Activated CD4-positive, alpha-beta T cell treated with anti-CD3 and anti-CD28 coated beads, Interleukin-2, Interleukin-4, amounts not matched to agents 100 ng/mL and 50 ng/mL, durations not matched to agents 16 hours and 8 hours (primary cell): ENCODE measurements at places on chromosomes 1 and 21.

- DNase-seq: no peak
These were observed 131.4 kb upstream of the F3 start for GRCh38 chr1:94672934-94673333.

DNA sequence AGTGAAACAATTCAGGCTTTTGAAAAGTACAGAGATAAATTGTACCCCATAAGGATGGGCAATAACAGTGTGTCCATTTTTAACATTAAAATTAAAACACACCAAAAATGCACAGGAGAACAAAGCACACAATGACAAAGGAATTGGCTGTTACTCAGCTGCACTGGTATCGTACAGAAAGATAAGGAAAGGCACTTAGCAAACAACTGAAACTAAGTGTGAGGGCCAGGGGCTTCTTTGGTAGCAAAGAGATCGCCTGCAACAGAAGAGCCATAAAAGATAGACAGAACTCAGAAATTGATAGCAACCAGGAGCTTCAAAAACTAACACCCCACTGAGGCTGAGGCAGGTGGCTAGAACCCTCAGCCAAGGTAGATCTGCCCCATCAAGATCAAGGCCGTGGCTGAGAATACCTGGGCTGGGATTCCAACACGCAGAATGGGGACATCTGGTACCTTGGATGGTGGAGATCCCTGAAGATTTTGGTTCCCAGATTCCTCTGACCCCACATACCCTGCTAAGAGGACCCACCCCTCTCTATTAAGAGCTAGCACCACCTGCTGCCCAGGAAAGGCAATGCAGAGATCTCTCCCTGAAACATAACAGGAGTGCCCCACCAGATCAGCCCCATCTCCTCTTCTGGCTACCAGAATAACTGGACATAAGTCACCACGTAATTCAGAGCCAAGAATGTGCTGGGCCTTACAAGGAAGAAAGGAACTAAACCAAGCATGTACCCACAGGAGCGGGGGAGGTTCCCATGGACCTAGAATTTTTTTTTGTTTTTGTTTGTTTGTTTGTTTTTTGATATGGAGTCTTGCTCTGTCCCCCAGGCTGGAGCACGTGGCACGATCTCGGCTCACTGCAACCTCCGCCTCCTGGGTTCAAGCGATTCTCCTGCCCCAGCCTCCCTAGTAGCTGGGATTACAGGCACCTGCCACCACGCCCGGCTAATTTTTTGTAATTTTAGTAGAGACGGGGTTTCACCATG lies 16.2 kb downstream of the PLEKHO1 start:
- DNase-seq: peak; percentile 46

DNA sequence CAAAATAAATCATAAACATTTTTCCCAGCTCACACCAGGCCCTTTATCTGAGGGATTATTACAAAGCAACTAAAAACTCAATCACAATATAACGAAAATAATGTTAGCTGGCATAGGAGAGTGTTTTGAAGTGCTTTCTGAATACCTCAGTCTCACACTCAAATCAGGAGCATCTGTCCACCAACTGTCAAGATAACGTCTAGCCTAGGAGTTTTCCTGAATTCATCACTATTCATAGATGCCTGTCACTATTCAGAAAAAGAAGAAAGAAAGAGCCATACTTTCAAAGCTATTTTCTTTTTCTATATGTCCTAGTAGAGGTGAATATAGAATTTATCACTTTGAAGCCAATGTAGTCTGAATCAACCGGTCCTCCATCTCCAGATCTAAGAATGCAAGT lies 127.0 kb downstream of the AKT3 start:
- no peak for DNase-seq

DNA sequence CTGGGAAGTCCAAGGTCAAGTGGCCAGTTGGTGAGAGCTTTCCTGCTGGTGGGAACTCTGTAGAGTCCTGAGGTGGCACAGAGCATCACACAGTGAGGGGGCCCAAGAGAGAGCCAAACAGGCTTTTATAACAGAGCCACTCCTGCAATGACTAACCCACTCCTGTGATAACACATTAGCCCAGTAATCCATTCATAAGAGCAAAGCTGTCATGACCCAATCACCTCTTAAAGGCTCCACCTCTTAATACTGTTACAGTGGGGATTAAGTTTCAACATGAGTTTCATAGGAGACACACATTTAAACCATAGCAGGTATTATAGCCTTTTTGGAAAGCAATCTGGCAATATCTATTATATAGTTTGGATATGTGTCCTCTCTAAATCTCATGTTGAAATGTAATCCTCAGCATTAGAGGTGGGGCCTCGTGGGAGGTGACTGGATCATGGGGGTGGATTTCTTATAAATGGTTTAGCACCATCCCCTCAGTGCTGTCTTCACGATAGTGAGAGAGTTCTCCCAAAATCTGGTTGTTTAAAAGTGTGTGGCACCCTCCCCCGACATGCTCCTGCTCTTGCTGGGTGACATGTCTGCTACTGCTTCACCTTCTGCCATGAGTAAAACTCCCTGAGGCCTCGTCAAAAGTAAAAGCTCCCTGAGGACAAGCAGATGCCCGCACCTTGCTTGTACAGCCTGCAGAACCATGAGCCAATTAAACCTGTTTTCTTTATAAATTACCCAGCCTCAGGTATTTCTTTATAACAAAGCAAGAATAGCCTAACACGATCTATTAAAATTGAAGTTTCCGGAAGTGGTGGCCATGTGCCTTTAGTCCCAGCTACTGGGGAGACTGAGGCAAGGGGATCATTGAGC lies 64.5 kb downstream of the CD58 start:
- peak; percentile 60 for DNase-seq

GRCh38 chr1:76068953-76069561 lies 5.5 kb upstream of the ST6GALNAC3 start:
- DNase-seq: no peak

DNA sequence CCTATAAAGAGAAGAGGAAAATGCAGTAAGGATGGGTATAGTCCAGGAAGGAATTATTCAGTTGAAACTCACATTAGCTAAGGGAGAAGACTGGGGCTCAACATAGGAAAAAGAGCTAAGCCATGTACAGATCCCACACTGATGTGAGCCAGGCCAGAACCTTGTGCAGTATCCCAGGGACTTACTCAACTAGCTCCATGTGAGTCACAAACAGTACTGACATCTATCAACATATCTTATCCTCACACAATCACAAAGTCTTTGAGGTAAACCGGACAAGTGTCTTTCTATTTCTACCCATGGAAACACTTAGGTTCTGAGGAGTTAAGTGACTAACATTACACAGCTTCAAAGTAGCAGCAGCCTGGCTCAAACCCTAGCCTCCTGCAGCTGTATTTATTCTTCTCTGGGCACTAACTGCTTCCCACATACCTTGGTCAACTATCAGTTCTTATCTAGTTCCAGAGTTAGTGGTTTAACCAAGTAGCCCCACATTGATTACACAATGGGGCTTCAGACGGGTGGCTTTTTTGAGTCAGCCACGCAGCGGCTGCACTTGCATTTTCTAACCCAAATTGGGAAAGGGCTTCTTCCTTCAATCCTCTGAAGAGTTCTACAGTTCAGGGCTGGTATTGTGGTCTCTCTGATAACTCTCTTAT lies 9.5 kb downstream of the CD5L start:
- DNase-seq: peak; percentile 27

GRCh38 chr1:27876341-27877114 lies 4.2 kb downstream of the THEMIS2 start:
- DNase-seq: no peak

GRCh38 chr1:152141971-152142584 lies 16.9 kb downstream of the RPTN start:
- DNase-seq: peak; percentile 11

DNA sequence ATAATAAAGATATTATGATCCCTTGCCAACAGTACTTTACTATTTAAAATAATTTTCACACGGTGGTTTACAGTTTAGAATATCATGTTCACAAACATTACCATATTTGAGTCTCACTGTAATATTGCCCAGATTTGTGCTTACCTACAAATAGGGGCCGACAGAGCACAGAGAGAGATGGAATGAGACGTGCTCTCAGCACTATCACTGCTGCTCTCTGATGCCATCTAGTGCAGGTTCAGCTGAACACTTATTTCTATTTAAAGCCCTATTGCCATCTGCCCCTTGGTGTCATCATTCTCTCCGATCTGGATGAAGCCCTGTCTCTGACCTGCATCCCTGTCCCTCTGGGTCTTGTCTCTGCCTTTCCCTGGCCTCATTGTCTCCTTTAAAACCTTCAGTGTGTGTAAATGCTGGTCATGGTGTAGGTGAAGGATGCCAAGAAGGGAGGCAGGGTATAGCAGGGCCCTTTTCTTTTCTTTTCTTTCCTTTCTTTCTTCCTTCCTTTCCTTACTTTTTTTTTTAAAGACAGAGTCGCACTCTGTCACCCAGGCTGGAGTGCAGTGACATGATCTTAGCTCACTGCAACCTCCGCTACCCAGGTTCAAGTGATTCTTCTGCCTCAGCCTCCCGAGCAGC lies 6.9 kb upstream of the GPATCH4 start:
- DNase-seq: peak; percentile 76

GRCh38 chr21:40164905-40165772 lies 297.9 kb downstream of the PCP4 start:
- no peak for DNase-seq

GRCh38 chr1:205312866-205313562 lies 8.5 kb downstream of the NUAK2 start:
- no peak for DNase-seq

DNA sequence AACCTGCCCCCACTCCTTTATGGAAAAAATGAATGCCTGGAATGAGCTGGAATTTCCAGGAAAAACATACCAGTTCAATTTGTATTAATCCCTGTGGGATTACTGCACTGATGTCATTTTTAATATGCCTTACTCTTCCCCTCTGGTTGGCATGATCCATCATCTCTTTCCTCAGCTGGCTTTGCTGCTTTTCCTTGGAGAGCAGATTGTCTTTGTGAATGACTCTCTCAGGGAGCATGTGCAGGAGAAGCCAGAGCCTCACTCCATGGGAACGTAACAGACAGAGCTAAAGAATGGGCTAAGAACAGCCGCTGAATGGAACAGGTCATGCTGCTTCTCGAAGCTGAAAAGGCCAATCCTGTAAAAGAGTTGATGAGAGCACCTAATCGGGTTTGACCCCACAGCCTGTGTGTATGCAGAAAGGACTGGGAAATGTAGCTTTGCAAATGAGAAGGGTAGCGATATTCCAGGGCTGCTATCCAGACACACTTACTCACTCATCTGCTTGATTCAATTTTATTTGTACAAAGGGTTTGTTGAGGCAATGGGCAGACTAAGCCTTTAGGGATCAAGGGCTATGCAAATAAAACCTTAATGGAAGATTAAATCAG lies 20.7 kb downstream of the PHC2 start:
- DNase-seq: no peak

DNA sequence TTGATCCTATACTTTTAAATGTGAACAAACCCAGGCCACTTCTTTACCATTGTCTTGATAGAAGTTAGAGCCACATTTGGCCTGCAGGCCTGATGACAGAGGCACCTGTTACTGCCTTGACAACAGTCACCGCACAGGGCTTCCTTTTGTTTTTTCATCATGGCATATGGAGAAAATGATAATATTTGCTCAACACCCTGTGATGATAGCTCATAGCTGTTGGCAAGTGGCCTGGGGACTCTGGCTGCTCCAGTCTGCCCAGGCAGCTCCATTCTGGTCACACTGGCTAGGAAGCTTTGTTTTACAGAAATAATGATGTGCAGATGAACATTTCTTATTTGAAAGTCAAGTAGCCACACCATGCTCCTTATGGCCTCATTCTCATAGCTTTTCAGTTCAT lies 89.6 kb upstream of the GPR88 start:
- DNase-seq: no peak

- no peak for DNase-seq
These were observed 9.0 kb downstream of the CERS2 start for GRCh38 chr1:150965605-150966004.

DNA sequence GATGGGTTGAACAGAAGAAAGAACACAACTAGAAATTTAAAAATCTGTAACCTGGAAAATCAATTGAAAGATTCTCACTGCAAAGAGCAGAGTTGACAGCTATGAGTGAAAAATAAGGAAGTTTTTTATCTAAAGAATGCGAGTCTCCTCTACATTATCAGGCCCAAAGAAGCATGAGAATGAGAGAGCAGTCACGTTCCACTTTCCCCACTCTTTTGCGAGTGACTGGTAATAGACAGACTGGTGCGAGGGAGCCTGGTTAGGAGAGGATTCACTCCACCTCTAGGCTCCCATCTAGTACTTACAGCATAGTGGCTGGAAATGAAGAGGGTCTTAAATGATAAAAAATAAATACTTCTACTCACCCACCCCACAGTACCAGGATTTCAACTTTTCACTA lies 52.0 kb downstream of the PRDX6 start:
- DNase-seq: no peak

DNA sequence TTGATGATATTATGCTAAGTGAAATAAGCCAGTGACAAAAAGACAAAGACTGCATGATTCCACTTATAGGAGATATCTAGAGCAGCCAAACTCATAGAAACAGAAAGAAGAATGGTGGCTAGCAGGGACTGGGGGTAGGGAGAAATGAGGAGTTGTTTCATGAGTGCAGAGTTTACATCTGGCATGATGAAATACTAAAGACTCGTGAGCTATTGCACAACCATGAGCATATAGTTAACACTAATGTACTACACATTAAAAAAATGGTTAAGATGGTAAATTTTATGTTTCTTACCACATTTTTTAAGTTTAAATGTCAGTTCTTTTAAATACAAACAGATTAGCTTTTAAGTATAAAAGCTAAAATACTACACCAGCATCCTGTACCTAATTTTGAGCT lies 57.8 kb downstream of the ESRRG start:
- DNase-seq: no peak

- no peak for DNase-seq
These were observed 14.9 kb upstream of the LRRC3 start for GRCh38 chr21:44440241-44441040.

DNA sequence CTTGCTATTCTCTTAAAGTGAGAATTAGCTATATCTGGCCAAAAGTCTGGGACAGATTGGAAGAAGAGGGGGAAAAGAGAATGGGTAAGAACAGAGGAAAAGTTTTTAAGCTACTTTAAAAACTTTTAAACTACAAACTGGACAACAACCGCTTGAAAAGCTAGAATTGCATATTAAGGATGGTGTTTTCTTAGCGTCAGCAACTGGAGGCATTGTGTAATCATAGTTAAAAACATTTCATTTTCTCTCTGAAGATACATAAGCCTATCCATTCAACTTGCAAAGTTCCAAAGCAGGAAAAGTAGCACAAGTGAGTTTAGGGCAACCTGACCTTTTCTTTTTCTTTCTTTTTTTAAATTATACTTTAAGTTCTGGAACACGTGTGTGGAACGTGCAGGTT lies 10.9 kb downstream of the PBX1 start:
- DNase-seq: no peak

- no peak for DNase-seq
These were observed 30.0 kb upstream of the SDE2 start for GRCh38 chr1:226029093-226029496.

DNA sequence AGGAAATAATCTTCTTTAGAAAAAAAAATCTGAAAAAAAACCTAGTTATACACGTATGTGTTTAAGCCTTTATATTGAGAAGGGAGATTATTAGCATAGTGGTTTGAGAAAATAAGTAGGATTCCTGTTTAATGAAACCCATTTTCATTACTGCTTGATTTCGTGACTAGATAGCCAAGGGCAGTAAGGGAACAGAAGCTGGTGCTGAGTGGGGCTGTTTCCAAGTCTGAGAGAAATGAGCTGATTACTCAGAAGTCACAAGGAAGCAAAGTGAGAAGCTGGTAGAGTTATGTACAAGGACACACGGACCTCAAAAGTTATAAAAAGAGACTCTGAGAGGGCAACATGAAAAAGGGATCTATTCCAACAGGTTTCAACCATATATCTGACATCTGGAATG lies 256.5 kb downstream of the TTLL7 start:
- no peak for DNase-seq

- DNase-seq: no peak
These were observed 43.9 kb upstream of the C1orf174 start for GRCh38 chr1:3943806-3944577.

GRCh38 chr1:30234091-30234490 lies 489.3 kb downstream of the MATN1 start:
- DNase-seq: no peak
